ENCODE measurements at places on chromosomes 2 and 18.

DNA sequence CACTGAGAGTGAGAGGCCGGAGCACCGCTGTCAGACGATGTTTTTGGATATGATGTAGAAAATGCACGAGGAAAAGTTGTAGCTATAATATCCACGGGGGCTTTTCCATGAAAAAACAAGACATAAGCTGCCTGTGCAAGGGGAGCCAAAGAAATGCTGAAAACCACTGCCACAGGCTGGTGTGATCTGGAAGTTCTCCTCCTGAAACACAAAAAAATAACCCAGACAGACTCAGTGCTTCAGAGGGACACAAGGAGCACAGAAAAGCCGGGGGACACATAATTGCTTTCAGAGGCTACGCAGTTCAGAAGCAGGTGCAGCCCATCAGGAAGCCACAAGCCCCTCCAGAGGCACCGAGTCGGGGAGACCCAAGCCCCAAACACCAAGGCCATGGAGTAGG is 98.2 kb downstream of the ZNF516 start:
- no peak for DNase-seq

GRCh38 chr2:152611458-152612231 is 105.6 kb downstream of the PRPF40A start:
- peak; percentile 5 for DNase-seq

GRCh38 chr2:240707821-240708220 is 16.2 kb downstream of the AQP12A start:
- DNase-seq, result no peak

GRCh38 chr2:108392029-108392428 is 14.3 kb downstream of the SULT1C4 start:
- DNase-seq, result no peak

DNA sequence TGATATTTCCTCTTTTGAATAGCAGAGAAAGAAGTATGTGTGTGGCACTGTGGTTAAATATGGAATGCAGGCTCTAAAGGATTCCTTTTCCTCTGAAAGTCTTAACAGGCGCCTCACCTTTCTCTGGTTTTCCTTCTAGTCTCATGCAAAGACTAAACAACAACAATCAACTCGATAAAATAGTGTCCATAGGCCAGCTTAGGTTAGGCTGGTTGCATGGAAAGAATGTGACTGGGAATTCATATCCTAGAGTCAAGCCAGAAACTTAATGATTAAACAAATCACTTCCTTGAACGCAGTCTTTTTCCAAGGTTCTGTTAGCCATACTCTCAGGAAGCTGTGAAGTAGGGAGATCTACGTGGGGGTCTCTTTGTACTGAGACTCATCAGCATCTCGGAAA is 800.8 kb upstream of the ID2 start:
- no peak for DNase-seq

DNA sequence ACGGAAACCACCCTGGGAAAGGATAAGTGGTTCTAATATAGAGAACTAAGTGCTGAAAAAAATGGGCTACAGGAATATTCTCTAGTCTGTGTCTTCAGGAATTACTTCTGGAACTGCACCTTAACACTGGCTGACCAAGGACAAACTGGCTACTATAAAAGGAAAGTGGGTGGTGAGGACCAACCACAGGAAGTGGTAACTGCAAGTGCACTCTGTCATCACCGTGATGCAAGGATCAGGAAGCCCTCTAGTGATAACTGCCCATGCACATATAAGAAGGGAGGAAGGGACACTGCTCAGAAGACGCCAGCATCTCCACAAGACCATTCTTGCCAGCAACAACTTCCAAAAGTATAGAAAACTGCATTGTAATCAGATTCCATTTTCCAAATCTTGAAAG is 424.4 kb upstream of the RGPD4 start:
- DNase-seq, result no peak

DNA sequence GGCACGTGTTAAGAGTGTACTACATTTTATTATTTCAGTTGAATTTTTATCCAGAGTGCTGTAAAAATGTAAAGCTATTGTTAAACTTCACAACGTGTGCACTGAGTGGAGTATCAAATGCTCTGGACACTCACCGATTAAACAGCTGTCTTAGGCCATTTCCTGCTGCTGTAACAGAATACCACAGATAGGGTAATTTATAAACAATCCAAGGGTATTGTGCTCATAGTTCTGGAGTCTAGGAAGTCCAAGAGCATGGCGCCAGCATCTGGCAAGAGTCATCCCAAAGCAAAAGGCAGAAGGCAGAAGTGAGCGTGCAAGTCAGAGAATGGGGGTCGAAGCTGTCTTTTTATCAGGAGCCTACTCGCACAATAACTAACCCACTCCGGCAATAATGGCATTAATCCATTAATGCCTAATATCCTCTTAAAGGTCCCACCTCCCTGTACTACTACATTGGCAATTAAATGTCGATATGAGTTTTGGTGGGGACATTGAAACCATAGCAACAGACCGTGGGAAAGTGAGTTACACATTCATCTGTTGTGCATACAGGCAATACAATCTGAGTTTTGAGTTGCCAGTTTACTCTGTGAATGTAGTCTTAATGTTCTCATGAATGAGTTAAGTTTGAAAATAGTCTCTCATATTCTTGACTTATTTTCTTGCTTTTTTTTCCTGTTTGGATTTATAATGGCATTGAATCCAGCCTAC is 64.8 kb downstream of the ARMC9 start:
- no peak for DNase-seq

DNA sequence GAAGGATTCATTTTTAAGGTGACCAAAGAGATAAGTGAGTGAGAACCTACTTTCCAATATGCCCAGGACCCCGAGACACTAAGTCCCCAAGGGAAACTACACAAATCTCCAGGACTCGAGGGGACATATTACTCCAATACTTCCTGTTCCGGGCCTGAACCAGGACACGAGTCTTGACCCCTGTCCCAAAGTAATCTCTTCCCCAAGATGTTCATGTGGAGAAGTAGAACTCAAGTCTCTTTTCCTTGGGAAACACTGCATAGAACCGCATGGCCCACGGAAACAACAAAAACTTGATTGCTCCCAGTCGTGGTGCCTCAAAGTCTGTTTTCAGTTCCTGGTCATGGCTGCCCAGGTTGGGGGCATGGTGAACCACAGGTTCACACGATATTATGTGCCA is 87.2 kb upstream of the ZEB2 start:
- no peak for DNase-seq

- no peak for DNase-seq
Measured at GRCh38 chr2:237643582-237644380, 16.4 kb downstream of the LRRFIP1 start.

- DNase-seq, result no peak
Measured at GRCh38 chr2:71700041-71700657, 246.8 kb downstream of the DYSF start.

DNA sequence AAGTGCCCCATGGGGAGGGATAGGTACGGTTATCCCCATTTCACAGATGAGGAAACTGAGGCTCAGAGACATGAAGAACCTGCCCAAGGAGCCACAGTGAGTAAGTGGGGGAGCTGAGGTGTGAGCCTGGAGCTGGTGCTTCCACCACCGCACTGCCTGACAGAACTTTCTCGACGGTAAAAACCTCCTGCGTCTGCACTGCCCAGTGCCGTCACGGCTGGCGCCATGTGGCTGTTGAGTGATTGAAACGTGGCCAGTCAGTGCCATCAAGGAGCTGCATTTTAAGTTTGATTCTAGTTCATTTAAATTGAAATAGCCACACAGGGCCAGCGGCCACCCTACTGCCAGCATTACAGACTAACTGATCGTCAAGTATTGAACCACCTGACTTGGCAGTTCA is 217.1 kb downstream of the AGAP1 start:
- no peak for DNase-seq

- DNase-seq, result no peak
Measured at GRCh38 chr2:16626497-16626896, 39.1 kb downstream of the CYRIA start.

- DNase-seq, result no peak
Measured at GRCh38 chr2:145987793-145988192, 1467.9 kb upstream of the ZEB2 start.

- DNase-seq, result no peak
Measured at GRCh38 chr2:102065675-102066252, 74.0 kb downstream of the IL1R2 start.

- DNase-seq, result no peak
Measured at GRCh38 chr2:230449901-230450467, 34.0 kb downstream of the SP100 start.

DNA sequence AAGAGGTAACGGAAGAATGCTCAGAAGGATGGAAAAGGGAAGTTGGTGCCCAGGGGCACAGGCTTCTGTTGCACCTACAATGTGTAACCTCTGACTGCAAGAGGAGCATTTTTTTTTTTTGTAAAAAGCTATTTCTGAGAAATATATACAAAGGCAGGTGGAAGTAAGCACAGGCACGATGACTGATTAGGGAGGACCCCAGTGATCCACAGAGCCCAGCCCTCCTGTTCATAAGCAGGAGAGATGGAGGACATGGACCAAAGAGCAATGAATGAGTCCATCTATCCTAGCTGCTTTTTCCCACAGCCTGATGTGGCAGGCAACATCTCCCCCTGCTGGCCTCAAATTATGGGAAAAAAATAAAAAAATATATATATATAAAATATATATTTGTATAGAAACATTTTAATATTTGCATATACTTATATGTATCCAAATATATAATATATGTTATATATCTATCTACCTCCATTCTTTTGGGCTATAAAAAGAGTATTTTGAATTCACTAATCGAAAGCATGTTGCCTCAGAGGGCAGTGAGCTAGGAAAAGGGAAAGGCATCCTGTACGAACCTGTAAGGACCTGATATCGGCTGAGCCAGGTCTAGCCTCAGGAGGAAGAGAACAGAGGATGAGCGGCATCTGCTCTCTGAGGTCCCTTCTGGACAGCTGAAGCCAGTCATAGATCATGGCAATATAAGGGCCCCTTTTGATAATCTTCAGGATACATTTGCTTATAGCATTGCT is 166.0 kb upstream of the STK17B start:
- DNase-seq, result no peak
